Erythroblast (primary cell): ENCODE measurements at places on chromosomes 16 and 17.

DNA sequence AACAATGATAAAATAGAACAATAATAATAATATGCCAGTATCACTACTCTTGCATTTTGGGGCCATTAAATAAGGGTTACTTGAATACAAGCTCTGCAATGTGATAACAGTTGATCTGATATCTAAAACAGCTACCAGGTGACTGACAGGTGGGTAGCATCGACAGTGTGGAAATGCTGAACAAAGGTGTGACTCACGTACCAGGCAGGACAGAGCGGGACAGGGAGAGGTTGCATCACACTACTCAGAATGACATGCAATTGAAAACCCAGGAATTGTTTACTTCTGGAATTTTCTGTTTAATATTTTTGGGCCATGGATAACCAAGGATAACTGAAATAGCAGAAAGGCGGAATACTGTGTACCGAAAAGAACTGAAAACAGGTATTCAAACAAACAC, 15.8 kb upstream of the ZNF19 start:
- no peak for DNase-seq

DNA sequence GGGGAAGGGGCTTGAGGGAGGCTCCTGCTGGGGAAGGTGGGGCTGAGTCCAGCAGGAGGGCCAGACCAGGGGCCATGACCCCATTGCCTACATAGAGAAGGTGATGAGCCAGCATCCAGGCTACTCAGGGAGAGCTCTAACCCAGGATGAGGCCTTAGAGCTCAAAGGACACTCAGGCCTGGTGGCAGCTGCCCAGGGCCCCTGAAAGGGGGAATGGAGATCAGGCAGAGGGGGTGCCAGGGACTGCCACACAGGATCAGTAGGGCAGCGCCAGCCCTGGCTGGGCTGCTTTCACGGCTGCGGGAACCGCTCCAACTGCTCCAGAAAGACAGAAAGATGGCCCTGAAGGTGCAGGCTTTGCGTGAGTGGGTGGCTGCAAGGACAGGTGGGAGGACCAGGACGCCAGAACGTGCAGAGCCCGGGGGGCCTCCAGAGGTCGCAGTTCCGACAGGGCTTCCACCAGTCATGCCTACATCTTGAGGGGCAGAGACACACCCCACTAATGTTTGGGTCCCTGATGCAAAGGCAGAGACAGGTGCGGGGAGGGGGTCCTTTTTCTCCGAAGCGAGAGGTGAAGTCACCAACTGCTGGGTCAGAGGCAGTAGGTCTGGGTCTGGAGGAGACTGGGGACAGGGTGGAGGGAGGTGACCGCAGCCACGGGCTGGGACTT, 882 bp upstream of the ATP6V0C start:
- DNase-seq: no peak

DNA sequence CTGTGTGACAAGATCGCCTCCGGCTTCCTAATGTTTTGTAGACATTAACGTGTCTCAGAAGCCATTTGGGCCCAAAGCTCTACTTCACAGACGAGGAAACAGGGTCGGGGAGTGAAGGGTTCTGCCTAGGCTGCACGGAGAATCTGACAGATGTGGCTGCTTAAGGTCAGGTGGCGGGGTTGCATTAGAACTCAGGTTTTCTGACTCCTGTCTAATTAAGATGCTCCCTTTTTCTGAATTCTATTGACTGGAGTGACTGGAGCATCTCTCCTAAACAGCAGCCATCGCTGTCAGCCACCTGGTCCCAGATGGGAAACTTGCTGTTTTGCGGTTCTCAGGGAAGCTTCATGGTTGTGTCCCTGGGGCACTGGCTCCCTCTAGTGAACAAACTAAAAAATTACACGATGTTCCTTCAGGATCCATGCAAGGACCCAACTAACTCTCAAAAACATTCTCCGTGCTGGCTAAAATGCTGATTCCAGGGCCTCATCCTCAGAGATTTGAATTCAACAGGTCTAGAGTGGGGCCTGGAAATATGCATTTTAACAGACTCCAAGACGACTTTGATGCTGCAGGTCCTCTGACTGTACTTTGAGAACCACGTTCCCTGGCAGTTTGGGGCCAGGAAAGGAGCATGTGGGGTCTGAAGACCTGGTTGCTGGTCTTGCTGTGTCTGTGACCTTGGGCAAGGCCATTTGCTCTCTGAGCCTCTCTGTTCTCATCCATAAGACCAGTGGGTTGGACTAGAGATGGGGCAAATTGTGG, 117.4 kb downstream of the IRF8 start:
- peak; percentile 67 for DNase-seq

DNA sequence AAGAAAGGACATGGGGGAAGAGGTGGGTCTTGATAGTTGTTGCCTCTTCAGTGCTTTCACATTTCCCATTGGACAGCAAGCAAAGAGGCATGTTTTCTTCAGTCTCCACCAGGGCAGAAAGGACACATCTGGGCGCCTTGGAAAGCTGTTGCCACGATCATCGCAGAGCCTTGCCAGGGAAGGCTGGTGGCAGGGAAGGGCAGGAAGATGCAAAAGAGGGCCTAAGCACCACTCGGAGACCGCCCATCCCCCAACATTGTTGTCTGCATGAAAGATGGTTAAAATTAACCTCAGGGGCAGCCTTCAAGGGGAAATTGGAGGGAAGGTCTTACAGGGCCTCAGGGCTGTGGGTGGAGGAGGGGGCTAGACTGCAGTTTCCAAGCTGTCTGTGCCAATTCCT, 114.2 kb downstream of the SOX9 start:
- no peak for DNase-seq

- no peak for DNase-seq
Measured at GRCh38 chr17:5431949-5432556, 6.9 kb downstream of the C1QBP start.

- no peak for DNase-seq
Measured at GRCh38 chr17:33054412-33054811, 62.8 kb downstream of the SPACA3 start.

- no peak for DNase-seq
Measured at GRCh38 chr16:2826591-2827373, 3.3 kb upstream of the ZG16B start.

- no peak for DNase-seq
Measured at GRCh38 chr16:53530046-53530445, 27.0 kb upstream of the AKTIP start.

DNA sequence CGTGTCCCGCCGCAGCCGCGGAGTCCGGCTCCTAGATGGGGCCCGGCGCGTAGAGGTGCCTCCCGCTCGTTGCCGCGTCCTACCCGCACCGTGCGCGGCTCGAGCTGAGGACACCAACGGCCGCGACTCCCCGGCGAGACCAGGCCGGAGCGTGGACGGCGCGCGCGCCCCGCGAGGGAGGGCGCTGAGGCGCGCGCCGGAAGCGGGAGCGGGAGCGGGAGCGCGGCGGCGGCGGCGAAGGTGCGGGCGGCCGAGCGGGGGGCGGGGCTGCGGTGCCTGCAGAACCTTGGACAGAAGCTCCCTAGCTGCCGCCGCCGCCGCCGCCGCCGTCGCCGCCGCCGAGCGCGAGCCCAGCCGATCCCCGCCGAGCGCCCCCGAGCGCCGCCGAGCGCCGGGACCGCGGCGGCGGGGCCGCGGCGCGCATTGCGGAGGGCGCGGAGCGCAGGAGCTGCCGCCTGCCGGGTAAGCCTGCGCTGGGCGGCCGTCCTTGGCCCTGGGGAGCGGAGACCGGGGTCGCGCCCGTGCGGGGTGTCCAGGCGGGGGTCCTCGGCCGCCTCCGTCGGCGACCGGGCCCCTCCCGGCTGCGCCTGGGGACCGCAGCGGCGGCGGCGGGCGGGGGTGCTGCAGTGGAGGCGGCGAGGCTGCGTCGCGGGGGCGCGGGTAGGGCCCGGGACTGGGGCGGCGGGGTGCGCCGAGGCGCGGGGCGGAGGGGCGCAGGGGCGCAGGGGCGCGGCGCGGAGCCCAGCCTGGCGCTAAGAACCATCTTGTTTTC, at the start of gene CDK5R1:
CDK5R1 (plus strand) TSS at position 293 of the 772 bp plus-strand sequence. CDS start 628 bp downstream, outside the sequence.
- peak; percentile 80 for DNase-seq

GRCh38 chr17:80468781-80469493, 7.5 kb downstream of the NPTX1 start:
- no peak for DNase-seq

DNA sequence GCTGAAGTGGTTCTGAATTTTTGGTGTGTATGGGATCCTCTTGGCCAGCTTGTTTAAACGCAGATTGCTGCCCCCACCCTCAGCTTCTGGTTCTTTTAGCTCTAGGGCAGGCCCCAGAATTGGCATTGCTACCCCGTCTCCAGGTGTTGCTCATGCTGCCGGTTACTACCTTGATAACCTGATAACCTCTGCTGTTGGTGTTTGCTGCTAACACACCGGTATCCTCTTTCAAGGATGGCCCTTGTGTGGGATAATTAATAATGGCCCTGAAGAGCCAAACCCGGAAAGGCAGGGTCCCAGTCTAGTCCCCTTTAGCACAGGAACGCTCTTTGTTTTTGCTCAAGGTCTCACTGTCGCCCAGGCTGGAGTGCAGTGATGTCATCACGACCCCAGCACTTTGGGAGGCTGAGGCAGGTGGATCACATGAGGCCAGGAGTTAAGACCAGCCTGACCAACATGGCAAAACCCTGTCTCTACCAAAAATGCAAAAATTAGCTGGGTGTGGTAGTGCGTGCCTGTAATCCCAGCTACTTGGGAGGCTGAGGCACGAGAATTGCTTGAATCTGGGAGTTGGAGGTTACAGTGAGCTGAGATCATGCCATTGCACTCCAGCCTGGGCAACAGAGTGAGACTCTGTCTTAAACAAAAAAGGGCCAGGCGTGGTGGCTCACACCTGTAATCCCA, 1.3 kb upstream of the ST3GAL2 start:
- no peak for DNase-seq

DNA sequence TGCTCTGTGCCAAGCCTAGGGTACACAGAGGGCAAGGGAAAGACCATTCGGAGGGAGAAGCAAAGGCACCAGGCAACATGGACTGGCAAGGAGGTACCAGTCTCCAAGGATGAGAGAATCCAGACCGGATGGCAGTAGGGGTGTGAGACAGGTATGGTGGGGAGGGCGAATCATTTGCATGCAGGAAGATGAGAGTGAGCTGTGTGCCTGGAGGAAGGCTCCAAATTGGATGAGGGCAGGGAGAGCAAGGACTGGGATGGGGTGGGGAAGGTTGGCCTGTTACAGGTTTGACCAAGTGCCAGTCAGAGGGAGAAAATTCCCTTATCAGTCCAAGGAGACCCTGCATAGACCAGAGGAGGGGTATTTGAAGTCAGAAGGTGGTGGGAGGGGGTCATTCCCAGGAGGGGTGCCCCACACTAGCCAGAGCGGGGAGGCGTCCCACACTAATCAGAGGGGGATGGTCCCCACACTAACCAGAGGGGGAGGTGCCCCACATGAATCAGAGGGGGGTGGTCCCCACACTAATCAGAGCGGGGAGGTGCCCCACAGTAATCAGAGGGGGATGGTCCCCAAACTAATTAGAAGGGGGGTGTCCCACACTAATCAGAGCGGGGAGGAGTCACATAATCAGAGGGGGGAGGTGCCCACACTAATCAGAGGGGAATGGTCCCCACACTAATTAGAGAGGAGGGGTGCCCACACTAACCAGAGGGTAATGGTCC, 737 bp downstream of the CANT1 start:
- no peak for DNase-seq

DNA sequence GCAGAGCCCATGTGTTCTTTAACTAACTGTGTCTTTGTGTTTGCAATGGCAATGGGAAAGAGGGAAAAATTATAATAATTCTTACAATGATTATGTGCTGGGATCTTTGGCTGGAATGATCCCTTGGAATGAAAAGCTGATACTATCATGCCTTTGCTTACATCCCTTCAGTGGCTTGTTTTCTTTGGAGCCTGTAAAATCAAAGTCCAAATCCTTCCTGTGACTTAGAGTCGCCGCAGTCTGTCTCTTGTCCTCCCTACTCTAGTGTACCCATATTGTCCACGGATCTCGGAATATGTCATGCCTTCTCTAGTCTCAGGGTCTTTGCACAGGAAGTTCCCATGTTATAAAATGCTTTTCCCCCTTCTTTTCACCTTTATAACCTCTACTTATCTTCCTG, 111.7 kb upstream of the MAF start:
- DNase-seq: no peak

- DNase-seq: no peak
Measured at GRCh38 chr16:27364493-27365141, 37.4 kb upstream of the IL21R start.

- DNase-seq: no peak
Measured at GRCh38 chr17:5898406-5898805, 171.8 kb upstream of the WSCD1 start.

DNA sequence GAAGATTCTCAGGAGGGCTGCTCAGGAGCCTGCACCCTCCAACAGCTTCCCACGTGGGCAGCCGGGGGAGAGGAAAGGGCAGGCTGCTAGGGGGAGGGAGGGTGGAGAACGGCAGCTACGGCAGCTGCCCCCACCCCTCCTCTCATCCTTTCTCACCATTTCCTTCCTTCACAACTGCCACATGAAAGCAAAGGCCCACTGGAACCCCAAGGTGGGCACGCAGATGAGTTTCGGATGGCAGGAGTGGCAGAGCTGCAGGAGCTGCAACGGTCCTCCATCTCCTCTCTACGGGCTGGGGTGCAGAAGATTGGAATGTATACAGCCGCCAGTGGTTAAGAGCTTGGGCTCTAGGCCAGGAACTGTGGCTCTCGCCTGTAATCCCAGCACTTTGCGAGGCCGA, 77.7 kb downstream of the GAS7 start:
- DNase-seq: no peak

- DNase-seq: peak; percentile 78
Measured at GRCh38 chr17:29124135-29124924, 55.9 kb downstream of the MYO18A start.

DNA sequence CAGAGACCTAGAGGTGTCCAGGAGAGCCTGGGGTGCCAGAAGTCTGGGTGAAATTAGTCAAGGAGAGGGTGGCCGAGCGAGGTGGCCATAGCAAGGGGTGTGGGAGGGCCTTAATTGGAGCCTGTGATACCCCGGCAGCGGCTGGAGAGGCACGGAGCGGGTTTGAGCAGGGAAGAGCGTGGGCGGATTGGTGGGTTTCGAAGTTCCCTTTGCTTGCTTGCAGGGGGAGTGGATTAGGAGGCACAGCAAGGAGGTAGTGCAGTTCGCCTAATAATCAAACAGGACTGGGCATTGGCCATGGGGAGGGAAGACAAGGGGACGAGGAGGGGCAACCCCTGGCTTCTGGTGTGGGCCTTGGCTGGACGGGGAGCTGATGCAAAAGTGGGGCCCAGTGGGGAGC, 5.4 kb upstream of the FAM83G start:
- no peak for DNase-seq

DNA sequence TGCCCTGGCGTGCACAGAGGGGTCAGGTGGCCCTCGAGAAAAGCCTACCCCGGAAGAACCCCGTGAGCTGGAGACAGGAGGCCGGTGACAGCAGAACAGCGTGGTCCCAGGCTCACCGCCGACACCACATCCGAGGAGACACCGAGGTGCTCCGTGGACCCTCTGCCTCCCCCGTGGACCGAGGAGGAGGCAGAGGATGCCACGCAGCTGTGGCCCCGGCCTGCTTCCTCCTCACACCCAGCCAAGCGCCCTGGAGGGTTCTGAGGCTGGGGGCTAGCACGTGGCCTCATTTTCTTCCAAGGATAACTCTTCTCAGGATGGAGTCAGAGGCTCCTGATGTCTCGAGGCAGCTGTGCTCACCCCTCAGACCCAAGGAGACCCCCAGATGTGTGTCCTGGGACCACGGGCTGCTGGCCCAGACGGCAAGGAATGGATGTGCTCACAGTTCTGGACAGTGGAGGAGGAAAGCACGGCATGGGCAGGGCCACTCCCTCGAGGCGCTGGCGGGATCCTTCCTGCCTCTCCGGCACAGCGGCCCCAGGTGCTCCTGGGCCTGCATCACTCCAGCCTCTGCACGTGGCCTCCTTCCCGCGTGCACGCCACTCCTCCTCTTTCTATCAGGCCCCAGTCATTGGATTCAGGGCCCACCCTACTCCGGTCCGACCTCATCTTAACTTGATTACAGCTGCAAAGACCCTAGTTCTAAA, 4.4 kb upstream of the PVALEF start:
- no peak for DNase-seq

- no peak for DNase-seq
Measured at GRCh38 chr16:63938661-63939060, 1183.2 kb downstream of the CDH11 start.
